Activated CD8-positive, alpha-beta memory T cell treated with anti-CD3 and anti-CD28 coated beads for 48 hours (primary cell): ENCODE measurements at places on chromosomes 16 and 17.

DNA sequence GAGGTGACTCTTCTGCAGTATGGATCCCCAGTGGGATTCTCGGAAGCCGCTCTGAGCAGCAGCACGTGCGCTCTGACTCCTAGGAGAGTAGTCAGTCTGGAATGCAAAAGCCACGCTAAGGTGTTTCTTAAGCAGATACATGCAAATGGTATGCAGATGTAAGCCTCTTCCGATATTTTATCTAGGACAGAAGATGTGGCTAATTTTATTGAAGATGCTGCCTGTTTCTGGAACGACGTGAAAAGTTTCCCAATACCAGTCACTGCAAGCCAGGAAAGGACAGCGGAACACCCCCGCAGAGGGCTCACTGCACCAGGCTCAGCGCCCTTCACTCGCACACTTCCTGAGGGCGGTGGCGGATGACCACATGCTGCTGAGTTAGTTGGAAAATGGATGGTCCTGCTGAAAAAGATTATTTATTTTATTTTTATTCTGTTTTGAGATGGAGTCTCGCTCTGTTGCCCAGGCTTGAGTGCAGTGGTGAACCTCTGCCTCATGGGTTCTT lies 10.1 kb downstream of the FADS6 start:
- no peak for DNase-seq

DNA sequence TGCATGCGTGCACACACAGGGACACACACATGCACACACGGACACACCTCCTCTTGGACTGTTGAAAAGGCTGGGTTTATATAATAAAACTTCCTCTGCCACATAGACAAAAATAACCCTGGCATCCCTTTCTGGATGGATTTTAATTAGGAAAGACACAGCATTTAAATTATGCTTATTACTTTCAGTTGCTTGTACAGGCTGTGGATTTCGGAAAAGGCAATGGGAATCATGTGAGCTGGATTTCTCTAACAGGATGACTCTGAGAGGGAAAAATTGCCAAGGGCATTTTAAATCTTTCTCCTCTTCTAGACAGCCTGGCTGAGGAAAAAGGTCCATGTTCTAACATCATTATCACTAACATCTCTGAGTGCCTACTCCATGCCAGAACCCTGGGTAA lies 75.9 kb downstream of the HLF start:
- DNase-seq = no peak

DNA sequence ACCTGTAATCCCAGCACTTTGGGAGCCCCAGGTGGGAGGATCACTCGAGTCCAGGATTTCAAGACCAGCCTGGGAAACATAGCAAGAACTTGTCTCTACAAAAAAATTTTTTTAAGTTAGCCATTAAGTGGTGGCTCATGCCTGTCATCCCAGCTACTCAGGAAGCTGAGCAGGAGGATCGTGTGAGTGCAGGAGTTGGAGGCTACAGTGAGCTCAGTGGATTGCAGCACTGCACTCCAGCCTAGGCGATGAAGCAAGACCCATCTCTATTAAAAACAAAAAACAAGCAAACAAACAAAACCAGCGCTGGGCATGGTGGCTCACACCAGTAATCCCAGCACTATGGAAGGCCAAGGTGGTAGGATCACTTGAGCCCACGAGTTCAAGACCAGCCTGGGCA lies 38.0 kb downstream of the HEATR3 start:
- no peak for DNase-seq

GRCh38 chr17:8832711-8833352 lies 33.7 kb upstream of the MFSD6L start:
- DNase-seq = peak; percentile 13

GRCh38 chr17:40348136-40348504 lies 16.4 kb downstream of the GJD3 start:
- DNase-seq = no peak

- no peak for DNase-seq
These were observed 10.2 kb upstream of the WSB1 start for GRCh38 chr17:27283751-27284150.

DNA sequence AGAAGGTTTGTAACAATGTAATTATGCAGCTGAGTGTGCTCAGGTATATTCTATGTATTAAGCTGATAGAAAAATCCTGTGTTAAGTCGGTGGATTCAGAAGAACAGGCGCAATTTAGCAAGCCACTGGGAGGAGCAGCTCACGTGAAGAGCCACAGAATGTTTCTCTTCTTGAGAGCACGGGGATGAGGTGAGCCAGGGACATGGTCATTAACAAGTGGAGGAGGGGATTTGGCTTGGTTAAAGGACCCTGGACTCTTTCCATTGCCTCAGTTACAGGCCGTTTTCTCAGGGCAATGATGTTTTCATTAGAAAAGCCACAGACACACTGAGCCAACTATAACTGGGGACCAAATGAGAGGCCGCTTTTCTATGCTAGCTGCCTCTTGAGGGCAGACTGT lies 178.7 kb downstream of the SNX29 start:
- no peak for DNase-seq

GRCh38 chr16:75336521-75336920 lies 85.1 kb upstream of the BCAR1 start:
- DNase-seq = no peak

- no peak for DNase-seq
These were observed 18.2 kb upstream of the KRT20 start for GRCh38 chr17:40903129-40903847.

- no peak for DNase-seq
These were observed 29.8 kb downstream of the PRSS54 start for GRCh38 chr16:58264961-58265479.

GRCh38 chr17:55730380-55730779 lies 7.7 kb upstream of the TMEM100 start:
- no peak for DNase-seq

DNA sequence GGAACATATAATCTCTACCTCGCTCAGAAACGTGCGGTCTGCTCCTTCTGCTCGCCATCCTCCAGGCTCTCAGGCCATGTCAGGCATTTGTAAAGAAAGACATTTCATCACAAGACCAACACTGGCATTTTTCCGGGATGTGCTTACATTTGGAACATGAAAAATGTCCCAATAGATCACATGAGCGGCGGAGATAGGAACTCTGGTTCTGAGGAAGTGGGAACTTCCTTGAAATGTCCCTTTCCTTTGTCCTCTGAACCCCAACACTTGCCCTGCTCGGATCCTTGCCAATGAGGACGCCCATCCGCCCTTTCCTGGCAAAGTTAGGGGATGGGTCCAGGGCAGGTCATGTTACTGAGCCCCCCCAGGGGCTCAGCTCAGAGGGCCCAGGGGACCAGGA lies 130.5 kb downstream of the MAF start:
- no peak for DNase-seq

- peak; percentile 41 for DNase-seq
These were observed 3.5 kb upstream of the CES4A start for GRCh38 chr16:66984892-66985311.

DNA sequence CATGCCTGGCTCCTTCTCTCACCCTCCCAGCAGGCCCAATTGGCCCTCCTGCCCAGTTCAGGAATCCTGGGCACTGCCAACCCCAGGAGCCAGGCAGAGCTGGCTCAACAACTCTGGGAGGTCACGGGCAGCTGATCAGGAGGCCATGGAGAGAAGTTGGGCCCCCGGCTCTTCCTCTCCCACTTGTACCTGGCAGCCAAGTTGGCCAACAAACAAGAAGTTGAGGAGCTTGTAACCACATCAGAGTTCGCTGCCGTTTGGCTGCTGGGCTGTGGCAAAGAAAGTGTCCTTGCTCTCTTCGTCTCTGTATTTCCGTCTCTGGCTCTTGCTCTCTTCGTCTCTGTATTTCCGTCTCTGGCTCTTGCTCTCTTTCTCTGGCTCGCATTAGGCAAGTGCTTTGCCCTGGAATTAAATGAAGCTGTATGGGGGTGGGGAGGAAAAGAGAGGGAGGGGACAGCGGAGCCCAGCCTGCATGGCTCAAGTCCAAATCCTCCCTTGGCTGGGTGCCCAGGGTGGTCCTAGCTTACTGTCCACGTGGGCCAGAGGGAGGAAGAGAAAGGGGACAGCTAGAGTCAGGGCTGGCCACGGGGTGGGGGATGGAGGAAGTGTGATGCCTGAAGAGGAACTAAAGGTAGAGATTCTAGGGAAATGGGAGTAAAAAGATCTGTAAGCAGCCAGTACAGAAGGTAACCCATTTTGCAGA lies 7.8 kb upstream of the TMEM132E start:
- DNase-seq = no peak

DNA sequence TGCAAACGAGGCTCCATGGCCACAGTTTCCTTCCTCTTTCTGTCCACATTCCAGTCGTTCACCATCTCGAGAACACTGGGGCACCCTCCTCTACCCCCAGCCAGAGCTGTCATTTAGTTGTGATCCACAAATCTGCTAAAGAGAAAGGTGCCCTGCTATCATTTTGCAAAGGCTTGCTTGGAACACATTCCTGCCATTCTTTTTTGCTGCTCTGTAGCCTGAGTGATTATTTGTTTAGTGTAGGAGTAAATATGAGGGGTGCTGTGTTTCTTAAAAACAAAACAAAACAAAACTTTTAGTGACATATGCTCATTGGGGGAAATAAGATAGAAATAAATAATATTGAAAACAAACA lies 166.7 kb downstream of the PRKCA start:
- no peak for DNase-seq

DNA sequence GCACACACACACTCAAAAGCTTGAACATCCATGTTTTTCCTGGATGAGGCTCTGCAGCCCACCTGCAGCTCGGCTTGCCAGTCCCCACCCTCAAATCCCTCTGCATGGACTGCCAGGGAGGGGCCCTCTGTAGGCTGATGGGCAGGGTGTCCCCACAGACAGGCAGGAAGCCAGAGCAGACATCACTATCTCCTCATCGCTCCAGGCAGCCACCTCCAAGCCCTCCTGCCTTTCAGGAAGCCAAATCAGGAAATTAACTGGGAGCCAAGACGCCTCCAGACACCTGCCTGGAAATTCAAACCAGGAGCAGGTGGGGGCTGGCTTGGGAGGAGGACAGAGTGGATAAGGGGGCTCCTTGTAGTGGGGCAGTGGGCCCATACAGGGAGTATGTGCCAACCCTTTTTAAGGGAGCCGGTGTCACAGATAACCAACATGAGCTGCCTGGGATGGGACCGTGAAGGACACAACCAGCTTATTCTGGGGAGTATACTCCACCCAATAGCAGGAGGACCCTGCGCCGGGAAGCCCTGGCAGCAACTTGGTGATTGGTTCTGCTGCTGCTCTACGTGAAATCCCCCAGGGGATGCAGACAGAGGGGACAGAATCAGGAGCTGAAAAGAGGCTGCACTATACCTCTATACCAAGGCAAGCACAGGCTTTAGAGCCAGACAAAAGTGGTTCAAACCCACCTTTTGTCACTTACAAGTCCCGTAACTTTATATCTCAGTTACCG lies 139.1 kb downstream of the CCT6B start:
- DNase-seq = no peak

GRCh38 chr17:72338847-72339790 lies 218.3 kb downstream of the SOX9 start:
- no peak for DNase-seq

GRCh38 chr17:57296231-57296630 lies 39.9 kb downstream of the MSI2 start:
- DNase-seq = no peak

DNA sequence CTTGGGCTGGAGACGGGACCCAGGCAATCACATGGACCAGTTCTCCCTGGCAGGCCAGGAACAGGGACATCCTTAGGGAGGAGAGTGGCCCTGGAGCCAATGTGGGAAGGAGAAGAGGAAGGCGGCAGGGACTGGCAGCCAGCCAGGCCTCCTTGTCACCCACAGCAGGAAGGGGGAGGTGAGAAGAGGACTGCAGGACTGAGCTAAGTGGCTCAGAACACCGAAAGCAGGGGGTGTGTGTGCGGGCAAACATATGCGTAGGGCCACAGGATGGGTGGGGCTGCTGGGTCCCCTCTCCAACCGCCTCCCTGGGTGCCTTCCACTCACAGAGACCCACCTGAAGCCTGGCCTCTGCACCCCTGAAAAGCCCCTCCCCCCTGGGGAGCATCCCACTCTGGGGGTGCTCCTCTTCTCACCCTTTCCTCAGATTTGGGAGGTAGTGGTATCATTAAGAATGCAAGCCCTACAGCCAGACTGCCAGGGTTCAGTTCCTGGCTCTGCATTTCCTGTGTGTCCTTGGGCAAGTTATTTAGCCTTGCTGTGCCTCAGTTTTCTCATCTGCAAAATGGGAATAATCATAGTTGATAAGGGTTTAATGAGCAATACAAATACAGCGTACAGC lies 8.1 kb downstream of the PNMT start:
- peak; percentile 16 for DNase-seq

DNA sequence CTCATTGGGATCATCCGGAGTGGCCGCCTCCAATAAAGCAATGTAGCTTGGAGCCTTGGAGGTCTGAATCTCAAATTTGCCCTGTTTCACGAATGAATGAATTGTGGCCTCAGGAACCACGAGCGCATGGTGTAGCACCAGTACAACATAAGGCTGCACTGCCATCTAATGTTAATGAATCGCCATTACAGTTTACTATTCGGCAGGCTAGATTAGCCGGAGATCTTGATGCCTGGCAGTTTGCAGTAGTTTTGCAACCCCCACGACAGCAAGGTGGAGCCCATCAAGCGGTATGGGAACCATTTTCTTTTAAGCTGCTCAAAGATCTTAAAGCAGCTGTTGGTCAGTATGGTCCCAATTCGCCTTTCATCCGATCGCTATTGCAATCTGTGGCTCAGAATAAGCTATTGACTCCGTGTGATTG lies 18.8 kb downstream of the ALOX15B start:
- no peak for DNase-seq

DNA sequence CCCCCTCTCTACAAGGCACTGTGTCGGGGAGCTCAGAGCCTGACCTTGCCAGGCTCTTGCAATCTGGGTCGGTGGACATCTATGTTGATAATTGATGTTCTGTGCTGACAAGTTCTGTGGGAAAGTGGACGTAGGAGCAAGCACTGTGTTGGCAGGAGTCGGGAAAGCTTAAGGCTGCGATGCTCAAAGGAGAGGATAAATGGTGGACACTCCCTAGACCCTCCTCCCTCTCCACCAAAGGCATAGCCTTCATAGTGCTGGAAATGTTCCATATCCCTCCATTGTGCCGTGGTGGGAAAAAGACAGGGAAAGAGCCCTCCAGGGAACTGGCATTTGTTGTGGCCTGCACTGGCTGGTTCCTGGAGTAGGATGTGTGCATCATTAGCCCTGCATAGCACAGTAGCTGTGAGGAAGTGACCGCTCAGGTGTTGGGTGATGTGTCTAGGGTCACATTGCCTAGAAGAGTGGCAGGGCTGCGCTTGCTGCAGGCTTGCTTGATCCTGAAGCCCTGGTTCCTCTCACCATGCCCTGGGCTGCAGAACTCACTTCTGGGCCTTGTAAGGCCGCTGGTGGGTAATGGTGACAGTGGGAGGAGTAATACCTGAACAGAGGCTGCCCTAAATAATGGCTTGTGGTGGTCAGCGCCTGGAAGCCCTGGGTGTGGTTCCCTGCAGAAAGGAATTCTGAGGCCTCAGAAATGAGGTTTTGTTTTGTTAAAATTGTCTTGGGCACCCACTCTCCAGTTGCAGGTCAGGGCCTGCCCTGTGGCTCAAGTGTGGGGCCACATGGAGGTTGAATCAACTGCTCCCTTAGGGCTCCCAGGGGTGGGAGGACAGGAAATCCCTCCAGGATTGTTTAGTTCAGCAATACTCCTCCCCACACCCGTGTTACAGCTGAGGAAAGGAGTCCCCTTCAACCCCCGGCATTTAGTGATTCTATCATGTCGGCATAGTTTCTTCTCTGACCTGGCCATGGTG lies 62.6 kb downstream of the KSR1 start:
- DNase-seq = no peak
